RCC 7860 (cell line): ENCODE measurements at places on chromosomes 3 and 15.

DNA sequence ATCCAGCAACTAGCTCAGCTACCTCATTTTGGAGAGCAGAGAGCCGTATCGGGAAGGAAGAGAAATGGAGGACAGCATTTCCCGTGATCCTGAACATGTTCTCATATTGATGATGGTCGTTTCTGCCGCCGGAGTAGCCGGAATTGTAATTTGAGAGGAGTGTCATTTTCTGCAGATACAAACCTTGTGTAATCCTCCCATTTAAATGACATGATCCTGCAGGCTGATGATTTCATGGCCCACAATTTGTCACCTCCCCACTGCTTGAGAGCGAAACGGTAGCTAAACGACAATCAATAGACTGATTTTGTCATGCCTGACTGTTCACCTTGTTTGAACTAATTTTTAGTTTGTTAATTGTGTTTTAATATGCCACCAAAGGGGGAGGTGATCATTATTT is 126.5 kb upstream of the CNTN6 start:
- no peak for DNase-seq

DNA sequence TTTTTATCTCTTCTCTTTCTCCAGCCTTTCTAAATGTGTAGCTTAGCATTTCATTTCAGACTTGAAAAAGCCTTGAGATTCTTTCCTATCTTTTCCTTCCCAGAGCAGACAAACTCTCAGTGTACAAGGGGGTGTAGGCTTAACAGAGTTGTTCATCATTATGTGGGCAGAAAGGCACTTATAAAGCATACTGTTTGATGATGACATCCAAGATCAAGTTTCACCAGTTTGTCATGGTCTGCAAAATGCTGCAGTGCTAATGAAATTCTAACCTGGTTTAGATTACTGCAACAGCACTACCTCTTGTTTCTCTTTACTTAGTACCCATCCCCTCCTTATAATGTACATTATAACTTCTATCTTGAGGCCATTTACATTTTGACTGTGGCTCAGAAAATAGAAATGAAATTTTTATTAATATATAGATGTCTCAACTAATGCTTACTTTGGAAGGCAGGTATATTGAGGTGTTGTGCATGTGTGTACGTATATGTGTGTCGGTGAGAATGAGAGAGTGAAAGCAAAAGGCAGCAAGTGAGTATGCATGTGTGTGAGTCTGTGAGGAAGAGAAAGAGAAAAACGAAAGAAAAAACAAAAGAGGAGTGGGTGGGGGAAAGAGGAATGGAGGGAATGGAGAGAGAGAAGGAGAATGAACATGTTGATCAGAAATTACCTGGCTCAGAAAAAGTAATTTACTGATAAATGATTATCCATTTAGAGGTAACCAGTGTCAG is 1043.6 kb downstream of the TUSC7 start:
- DNase-seq = no peak

DNA sequence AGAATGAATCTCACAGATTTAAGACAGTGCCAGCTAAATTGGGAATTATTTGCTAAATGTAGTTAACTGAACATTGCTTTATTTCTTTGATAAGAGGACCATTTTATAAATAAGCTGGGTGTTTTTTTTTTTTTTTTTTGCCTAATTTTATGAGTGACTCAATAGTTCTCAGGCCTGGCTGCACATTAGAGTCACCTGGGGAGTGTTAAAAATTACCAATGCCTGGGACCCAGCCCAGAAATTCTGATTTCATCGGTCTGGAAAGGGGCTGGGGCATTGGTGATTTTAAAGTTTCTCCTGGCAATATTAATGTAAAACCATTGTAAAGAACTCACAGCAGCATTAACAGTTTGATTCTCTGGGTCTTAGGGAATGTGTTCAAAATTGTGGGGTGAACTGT is 51.2 kb upstream of the PHLDB2 start:
- DNase-seq = no peak

- DNase-seq = no peak
Measured at GRCh38 chr3:157051055-157051454, 108.9 kb downstream of the CCNL1 start.

DNA sequence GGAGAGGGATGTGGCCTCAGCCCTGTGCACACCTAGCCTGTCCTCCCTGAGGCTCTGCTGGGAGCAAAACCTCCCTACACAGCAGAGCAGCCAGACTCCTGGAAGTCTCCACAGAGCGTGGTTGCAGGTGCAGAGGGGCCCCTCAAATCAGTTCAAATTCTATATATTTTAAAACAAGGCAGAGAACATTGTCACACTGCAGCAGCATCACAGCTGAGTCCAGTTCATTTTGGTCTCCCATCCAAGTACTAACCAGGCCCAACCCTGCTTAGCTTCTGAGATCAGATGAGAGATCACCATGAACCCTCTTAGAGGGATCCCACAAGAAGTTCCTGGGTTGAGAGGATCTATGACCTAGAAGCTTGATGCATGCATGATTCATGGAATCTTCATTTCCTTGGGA is 331.0 kb upstream of the RGMA start:
- DNase-seq = no peak

- DNase-seq = no peak
Measured at GRCh38 chr3:152910211-152910610, 75.3 kb downstream of the P2RY1 start.

GRCh38 chr3:3902161-3902560 is 102.9 kb downstream of the LRRN1 start:
- DNase-seq = no peak
